HFFc6 (cell line): ENCODE measurements at places on chromosomes 1 and 21. TPM values are rescaled to one million over a fixed set of nuclear protein-coding genes. Genes with fewer than 3 reads are reported as not detected.

DNA sequence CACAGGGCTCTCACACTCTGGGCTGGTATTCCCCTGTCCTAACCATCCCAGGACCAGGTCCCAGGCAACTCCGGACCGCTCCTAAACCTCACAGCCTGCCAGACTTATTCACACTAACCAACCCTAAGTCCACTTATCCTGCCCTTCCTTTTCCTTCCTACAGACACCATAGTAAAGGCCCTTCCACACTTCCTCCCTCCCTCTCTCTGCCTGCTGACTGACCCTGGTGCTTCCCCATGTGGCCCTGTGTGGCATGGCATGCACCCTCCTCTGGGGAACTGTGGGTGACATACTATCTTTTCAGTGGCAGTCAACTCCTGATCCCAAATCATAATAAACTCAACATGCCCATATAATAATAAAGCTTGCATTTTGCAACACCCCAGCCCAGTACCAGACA is 155.1 kb upstream of the DNAH14 start:
- no peak for DNase-seq

DNA sequence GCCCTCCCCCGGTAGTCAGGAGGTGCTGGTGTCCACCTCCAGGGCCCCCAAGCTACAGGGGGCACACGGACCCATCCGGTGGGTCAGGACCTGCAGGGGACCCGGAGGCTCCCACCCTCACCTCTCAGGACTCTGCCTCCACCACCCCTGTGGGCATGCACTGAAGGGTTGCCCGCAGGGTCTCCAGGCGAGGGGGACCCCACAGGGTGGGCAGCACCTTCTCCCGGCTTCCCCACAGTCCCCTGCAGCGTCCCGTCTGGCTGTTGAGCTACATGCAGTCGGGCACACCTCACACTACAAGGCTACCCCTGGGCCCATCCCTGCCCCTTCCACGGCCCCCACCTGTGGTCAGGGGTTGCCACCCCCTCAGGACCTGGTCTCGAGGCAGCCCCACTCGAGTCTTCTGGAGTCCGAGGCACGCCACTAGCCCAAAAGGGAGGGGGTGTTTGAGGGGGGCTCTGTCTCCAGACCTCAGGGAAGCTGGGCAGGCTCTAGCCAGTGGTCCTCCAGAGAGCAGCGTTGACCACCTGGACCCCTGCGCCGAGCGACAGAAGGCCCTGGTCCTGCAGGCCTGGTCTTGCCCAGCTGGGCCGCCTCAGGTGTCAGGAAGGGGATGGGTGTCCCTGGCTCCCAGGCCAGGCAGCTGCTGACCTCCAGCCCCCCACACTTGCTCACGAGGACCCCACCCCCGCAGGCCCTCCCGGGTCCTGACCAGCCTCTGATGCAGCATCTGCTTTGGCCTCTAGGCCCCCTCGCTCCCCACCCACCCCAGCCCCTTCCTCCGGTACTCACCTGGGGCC is 9.6 kb downstream of the PARS2 start:
- DNase-seq = no peak

DNA sequence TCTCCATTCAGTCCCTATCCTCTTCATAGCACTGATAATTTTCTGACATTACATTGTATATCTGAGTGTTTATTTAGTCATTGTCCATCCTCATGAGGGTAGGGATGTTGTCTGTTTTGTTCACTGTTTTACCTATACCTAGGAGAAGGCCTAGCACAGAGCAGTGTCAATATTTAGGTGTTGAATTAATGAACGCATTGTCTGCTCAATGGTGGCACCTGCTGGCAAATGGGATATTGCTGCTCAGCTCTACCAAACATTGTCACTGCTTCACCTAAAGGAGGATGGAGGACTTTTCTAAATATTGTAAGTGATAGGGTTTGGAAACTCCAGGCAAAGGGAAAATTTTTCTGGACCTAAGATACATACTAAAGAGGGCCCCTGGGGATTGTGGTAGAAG is 243.9 kb downstream of the RRAGC start:
- no peak for DNase-seq

- no peak for DNase-seq
Observed at GRCh38 chr1:53951697-53952096, 5.5 kb downstream of the LRRC42 start.

DNA sequence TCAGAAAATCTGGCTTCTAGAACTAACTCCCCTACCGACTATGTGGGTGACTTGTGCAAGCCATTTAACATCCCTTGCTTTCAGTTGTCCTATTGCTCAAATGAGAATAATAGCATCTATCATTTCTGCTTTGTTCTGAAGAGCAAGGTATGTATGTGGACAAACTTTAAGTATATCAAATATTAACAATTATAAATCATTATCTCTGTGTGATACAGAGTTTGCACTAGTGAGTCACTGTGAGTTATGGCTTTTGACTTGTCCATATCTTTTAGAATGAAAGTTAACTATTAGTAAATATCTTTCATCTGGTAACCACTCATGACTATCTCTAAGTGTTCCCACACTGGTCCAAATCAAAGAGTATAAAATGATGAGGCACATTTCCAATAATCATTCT is 812.9 kb upstream of the ADGRL2 start:
- no peak for DNase-seq

GRCh38 chr1:161382214-161383019 is 14.7 kb upstream of the CFAP126 start:
- DNase-seq = peak; percentile 72

GRCh38 chr1:65812065-65812464 is 19.4 kb downstream of the PDE4B start:
- DNase-seq = peak; percentile 85

GRCh38 chr1:231162970-231163829 is 1.3 kb downstream of the TRIM67 start:
- DNase-seq = no peak

- DNase-seq = no peak
Observed at GRCh38 chr1:198780376-198780775, 141.5 kb downstream of the PTPRC start.

GRCh38 chr1:90391126-90391525 is 326.0 kb downstream of the BARHL2 start:
- DNase-seq = no peak

DNA sequence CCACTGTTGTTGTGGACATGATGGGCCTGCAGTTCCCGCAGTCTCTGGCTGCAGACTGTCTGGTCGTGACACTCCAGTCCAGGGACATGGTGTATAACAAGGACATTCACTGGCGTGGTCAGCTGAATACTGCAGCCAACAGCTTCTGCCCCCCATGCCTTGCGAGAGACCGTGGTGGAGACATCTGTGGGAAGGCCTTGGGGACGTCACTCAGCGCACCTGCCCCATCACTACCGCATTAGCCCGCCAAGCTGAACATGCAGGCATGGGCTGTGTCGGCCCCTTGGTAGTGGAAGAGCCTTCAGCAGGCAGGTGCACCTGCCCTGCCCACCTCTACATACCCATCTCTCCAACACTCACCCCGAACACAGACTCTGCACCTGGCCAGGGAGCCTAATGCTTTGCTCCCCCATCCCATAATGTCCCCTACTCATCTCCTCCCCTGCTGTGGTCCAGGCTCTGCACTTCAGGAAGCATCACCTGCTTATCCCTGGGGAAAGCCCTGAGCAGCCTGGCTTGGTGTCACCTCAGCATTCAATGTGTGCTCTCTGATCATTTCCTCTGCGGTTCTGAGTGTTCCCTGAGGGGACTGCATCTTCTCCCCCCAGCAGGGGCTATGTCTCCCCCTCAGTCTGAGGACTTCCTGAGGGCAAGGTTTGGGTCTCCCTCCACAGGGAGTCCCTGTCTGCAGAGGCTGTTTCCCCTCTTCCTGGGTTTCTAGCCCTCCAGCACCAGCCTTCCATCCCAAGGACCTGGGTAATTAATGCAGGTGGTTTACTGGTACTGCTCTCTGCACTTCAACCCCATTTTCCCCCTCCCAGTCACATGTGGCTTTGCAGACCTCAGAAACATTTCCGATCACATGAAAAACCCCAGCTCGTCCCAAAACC is 3.2 kb downstream of the PGLYRP4 start:
- DNase-seq = no peak

- peak; percentile 66 for DNase-seq
Observed at GRCh38 chr1:37946703-37947360, at the start of gene INPP5B. Gene INPP5B, minus strand, starts transcription at chr1:37947053. Its CDS starts 745 bp downstream, at chr1:37946308.

DNA sequence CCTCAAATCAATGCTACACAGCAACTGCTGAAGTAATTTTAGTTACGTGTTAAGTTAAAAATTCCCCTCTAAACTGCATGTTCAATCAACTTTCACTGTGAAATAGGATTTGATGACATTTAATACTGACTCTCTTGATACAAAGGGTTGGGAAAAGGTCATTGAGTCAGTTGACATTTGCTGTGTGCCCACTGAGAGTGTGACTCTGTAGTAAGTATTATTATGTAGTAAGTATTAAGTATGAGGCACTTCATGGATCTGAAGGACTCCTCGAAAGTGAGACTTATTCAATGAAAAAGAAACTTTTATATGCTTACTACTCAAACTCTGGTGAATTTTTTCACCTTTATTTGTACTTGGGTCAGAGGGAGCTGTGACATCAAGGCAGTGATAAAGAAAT is 83.1 kb upstream of the S1PR1 start:
- DNase-seq = no peak

- no peak for DNase-seq
Observed at GRCh38 chr1:17183388-17184160, 21.4 kb upstream of the PADI1 start.

GRCh38 chr1:155761736-155762405 is 73.0 kb downstream of the DAP3 start:
- no peak for DNase-seq

- no peak for DNase-seq
Observed at GRCh38 chr1:217373761-217374701, 256.9 kb downstream of the GPATCH2 start.

DNA sequence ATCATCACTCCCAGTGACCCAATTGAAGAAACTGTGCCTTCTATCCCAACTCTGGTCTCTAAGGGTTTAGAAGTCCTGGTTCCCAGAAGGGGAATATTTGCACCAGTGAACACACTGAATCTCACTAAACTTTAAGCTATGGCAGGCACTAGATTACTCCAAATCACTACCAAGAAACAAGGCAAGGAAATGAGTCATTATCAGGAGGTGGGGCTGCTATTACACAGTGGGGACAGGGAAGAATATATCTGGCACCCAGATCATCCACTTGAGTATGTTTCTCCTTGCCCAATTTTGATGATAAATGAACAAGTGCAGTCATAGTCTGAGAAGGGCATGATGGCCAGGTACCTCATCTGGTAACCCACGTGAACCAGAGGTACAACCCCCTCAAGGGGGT is 7.0 kb downstream of the MRPL9 start:
- peak; percentile 11 for DNase-seq

DNA sequence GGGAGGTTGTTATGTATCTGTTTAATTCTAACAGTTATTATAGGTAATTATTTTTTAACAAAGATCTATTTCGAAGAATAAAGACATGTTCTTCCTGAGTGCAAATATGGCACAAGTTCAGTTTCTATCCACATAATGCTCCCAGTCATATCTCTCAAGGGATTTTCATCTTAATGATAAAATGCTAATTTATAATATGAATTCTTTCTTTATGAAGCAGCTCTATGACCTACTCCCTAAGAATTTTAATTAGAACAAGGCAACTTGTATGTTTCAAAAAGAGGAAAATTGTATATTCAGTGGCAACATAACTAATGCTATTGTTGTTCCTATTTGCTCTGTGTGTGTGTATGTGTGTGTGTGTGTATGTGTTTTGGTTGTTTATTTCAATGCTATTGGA is 1222.1 kb upstream of the NCAM2 start:
- DNase-seq = no peak

The FAM78B gene
- total RNA-seq = 0.14 TPM in 1 of 3 replicates, not detected in the others

The TMEM125 gene
- not detected in 3 replicates for total RNA-seq

The FH gene
- total RNA-seq = 106 to 128 TPM (median 110 TPM) in 3 replicates

The CR1L gene
- total RNA-seq = not detected in 3 replicates

The PLEKHA6 gene
- total RNA-seq = 1.5 to 2.2 TPM (median 2.2 TPM) in 3 replicates

The PLPPR5 gene
- total RNA-seq = 0.19 TPM in 1 of 3 replicates, not detected in the others

The OR10K1 gene
- total RNA-seq = not detected in 3 replicates
